ENCODE measurements at places on chromosomes 6 and 20.

DNA sequence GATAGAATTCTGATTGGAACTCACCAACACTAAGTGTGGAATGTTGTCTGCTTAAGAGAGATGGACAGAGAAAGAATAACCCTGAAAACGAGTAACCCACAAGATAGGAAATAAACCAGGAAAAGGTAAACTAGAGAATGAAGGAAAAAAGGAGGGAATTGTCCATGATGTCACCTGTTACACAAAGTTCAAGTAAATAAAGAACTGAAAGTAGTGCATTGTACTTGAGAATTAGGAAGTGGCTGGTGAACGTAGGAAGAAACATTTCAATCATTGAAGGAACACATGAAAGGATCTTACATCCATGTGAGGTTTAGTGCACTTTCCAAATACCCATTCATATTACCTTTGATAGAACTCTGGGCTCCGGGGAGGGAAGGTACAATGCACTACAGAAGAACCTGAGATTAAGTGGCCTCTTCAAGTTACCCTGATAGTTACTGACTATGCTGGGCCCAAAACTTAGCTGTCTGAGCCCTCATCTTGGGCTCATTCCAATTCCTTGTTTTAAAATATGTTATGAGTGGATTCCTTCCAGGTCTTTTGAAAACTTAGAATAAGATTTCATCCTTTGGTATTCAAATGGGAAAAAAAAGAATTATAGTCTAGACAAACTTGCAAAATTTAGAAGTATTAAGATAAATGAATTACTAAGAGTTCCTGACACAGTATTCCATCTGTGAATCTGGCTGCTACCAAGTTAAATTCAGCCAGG, 1.1 kb upstream of the STX7 start:
- DNase-seq, result no peak

DNA sequence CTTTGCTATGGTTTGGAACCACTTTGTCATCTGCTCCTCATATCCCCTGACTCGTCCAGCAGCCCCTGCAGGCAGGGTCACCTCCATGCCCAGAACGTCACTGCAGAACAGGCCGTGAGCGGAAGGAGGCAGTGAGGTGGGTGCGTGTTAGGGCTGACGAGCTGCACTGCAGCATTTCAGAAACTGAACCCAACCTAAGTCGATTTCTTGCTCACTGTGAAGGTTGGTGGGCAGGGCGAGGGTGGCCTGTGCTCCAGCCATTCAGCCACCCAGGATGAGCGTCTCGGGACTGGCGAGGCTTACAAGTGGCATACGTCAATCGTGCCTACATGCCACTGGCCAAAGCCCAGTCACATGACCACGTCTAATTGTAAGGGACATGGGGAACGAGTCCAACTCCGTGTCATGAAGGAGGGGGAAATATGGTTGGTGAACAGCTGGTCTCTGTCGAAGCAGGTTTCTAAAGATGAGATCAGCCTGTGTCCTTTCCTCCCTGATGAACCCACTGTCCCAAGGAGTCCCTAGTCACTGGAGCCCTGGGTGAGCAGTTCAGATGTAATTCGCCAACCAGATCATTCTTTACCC, 289.1 kb downstream of the TAF4 start:
- DNase-seq, result no peak

DNA sequence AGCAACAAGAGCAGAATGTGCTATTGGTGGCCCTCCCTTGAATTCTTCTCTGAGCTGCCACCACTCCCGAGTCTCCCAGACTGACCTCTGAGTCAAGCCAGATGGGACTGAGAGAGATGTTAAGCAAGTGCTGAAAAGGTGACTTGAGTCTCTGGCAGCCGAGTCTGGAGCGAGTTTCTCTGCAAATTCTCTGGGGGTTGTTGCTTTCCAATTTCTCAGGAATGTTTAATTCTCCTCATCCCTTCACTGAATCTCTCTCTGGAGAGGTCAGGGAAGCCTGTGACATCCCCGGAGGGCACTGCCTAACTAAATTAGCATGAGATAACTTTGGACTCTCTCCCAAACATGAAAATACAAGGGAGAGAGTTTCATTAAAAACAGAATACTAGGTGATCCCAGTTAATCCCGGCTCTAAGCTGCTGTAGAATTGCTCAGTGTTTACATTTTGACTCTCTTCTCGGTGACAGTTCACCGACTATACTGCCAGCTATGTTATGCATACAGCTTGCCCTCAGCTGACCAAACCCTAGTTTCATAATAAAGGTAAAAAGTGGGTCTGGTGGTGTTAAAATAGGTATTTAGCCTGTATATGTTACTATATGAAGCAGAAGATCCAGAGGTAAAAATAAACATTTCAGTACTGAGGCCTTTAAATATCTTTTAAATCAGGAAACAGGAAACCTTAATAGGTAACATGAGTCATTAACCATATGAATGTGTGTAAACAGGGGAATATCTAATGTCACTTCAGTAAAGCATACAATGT, 157.9 kb downstream of the FOXC1 start:
- DNase-seq, result no peak

- DNase-seq, result no peak
Observed at GRCh38 chr6:31114970-31115849, 610 bp downstream of the PSORS1C1 start.

GRCh38 chr20:62073323-62073722, 7.6 kb upstream of the TAF4 start:
- DNase-seq, result no peak

GRCh38 chr6:72657407-72658197, 35.7 kb downstream of the KCNQ5 start:
- DNase-seq, result no peak

Data from stimulated activated CD4-positive, alpha-beta T cell treated with anti-CD3 and anti-CD28 coated beads, Interleukin-12 subunit alpha, Interleukin-12 subunit beta, amount 100 ng/mL, for 24 hours (primary cell).